ENCODE measurements at places on chromosomes 3 and 15.

DNA sequence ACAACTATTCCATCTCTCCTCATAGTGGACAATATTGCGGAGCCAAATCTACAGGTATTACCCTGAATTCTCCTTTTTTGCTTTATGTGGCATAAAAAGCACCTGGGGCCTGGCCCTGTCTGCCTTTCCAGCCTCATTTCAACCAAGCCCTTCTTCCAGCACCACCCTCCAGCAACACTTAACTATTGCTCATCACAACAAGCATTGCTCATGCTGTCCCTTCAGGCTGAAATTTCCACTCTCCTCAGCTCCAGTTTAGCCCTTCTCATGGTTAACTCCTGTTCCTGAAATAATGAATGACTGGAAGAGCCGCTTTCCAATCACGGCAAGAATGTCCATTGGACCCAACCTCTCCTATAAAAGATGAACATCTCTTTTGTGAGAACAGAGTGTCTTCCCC, 107.4 kb downstream of the P2RY1 start:
- H3K4me3 ChIP-seq: no peak overlapping the region
- no peak for DNase-seq
- no peak overlapping the region for H3K27ac ChIP-seq
- no peaks in the 10 kb centered on the region for H3K4me1 ChIP-seq
- H3K27me3 ChIP-seq: no peaks in the 10 kb centered on the region

DNA sequence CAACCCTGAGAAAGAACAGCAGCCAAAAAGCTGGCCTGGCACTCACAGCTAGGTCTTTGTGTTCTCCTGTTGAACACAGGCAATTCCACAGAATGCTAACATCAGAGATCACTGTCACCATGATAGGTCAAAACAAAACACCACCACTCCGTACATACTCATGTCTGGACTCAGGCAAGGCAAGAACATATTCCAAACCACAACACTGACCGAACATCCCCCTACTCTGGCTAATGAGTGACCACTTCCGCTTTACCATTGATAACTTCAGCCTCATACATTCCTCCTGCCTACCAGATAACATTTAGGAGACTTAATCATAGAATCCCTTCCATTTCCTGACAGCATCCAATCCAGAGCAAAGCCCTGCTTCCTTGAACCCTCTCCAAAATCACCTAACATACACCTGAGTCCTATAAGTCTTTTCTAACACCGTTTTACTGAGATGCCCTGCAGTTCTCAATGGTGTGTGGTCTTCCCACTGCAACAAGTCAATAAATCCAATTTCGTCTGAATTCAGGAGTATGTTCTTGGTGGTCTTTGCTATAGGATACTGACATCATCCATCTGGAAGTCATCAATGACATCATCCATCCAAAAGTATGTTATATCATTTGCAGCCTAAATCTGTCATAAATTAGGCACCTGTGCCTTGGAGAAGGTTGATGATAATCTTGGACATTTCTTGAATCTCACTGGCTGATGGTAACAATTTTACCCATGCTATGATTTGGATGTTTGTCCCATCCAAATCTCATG, 23.7 kb downstream of the RIOX2 start:
- H3K4me3 ChIP-seq: no peak overlapping the region
- no peaks in the 10 kb centered on the region for H3K4me1 ChIP-seq
- H3K27ac ChIP-seq: no peak overlapping the region
- peaks cover 84% of the 10 kb centered on the region for H3K36me3 ChIP-seq
- H3K27me3 ChIP-seq: no peaks in the 10 kb centered on the region
- no peak for DNase-seq

DNA sequence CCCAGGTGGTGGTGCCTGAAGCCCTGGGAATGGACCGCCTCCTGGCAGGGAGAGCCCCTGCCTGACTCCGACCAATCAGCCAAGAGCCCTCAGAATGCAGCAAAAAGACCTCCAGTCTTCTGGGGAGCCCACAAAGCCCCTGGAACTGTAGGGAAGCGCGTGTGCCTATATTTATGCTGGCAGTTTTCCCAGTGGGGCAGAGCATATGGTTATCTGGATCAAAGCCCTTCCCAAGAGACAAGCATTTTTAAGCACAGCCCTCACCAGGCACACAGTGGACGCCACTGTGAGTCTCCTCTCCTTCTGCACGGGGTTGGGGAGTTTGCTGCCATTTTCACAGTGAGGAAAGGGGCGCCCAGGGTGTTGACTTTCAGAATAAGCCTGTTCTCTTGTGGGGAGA, 80.9 kb upstream of the RPL32 start:
- H3K4me1 ChIP-seq: peaks cover 2% of the 10 kb centered on the region
- no peaks in the 10 kb centered on the region for H3K27me3 ChIP-seq
- peaks cover 18% of the 10 kb centered on the region for H3K36me3 ChIP-seq
- no peak overlapping the region for H3K27ac ChIP-seq

DNA sequence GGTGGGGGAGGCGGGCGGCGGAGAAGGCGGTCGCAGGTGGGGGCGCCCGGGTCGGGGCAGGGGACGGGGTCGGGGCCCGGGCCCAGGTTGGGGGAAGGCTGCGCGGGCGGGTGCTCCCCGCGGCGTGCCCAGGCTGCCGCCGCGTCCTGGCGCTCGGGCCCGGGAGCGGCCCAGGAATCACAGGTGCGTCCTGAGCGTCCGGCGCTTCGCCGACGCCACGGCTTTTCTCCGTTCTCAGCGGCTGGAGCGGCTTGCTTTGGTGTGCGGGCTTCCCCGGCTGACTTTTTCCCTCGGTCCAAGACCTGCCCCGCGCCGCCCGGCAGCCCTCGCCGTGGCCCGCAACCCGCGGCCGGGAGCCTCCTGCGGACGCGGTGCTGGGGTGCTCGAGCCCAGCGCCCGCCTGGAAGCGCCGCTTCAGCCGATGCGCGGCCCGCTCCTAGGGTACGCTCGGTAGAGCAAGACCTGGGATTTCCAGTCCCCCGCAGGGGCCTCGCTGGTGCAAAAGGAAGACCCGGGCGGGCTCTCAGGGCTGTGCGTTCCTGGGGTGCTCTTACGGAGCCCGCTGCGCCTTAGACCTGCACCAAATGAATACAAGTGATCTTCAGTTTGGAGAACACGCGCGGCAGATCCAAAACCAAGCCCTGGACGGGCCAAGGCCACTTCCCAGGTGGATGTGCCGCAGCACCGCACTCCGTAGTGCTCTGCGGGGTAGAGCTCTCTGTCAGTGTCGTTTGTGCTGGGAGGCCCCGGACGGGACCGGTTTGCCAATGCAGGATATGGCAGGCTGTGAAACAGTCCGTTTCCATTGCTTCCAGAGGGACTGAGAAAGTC, 639 bp downstream of the NIPA1 start:
- H3K4me3 ChIP-seq: peak overlapping the region; percentile 80
- peaks cover 22% of the 10 kb centered on the region for H3K4me1 ChIP-seq
- H3K36me3 ChIP-seq: peaks cover 36% of the 10 kb centered on the region
- H3K27me3 ChIP-seq: no peaks in the 10 kb centered on the region
- peak overlapping the region; percentile 65 for H3K27ac ChIP-seq

DNA sequence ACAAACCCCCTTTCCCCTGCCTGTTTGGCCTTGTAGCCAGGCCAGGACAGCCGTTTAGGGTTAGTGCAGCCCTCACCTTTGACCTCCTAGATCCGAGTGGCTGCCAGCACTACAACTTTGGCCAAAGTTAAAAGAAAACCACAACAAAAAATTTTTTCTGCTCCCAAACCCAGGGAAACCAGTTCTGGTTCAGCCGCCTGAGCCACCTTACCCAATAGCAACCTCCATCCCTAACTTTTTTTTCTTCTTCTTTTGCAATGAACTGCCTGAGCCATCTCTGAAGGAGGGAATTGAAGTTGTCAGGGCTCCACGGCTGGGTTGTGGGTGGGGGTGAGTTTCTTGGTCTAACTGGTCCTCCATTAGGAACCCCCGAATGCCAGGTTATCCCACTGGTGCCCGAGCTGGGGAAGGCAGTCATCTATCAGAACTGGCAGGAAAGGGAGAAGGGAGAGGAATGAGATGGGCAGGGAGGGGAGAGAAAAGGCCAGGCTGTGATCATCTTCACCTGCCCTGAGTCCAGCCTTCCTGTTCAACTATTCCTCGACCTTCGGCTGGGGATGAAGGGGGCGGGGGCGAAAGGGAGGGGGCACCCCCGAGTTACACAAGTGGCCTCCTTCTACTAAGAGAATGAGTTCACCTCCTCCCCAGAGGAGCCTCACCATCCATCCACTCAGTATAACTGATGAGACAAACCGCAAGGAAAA, 6.2 kb upstream of the NR2F2 start:
- DNase-seq: no peak
- peaks cover 80% of the 10 kb centered on the region for H3K27me3 ChIP-seq
- peaks cover 4% of the 10 kb centered on the region for H3K4me1 ChIP-seq
- H3K4me3 ChIP-seq: no peak overlapping the region
- no peaks in the 10 kb centered on the region for H3K36me3 ChIP-seq

- H3K4me3 ChIP-seq: no peak overlapping the region
- no peak for DNase-seq
- peaks cover 15% of the 10 kb centered on the region for H3K4me1 ChIP-seq
- peaks cover 12% of the 10 kb centered on the region for H3K27me3 ChIP-seq
Measured at GRCh38 chr3:42507252-42507651, 4.8 kb downstream of the VIPR1 start.

DNA sequence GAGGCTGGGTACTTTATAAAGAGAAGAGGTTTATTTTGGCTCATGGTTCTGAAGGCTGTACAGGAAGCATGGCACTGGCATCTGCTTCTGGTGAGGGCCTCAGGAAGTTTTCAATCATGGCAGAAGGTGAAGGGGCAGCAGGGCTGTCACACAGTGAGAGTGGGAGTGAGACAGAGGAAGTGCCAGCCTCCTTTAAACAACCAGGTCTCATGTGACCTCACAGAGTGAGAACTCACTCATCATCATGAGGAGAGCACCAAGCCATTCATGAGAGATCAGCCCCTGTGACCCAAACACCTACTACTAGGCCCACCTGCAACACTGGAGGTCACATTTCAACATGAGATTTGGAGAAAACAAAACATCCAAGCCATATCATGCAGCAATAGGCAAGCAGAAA, 9.3 kb upstream of the RFTN1 start:
- peaks cover 38% of the 10 kb centered on the region for H3K36me3 ChIP-seq
- no peaks in the 10 kb centered on the region for H3K27me3 ChIP-seq
- no peak overlapping the region for H3K27ac ChIP-seq
- H3K4me3 ChIP-seq: no peak overlapping the region

GRCh38 chr3:193190146-193190786, 50.8 kb upstream of the PLAAT1 start:
- H3K4me3 ChIP-seq: no peak overlapping the region
- no peak overlapping the region for H3K27ac ChIP-seq
- H3K27me3 ChIP-seq: peaks cover 2% of the 10 kb centered on the region
- no peaks in the 10 kb centered on the region for H3K4me1 ChIP-seq
- no peak for DNase-seq

DNA sequence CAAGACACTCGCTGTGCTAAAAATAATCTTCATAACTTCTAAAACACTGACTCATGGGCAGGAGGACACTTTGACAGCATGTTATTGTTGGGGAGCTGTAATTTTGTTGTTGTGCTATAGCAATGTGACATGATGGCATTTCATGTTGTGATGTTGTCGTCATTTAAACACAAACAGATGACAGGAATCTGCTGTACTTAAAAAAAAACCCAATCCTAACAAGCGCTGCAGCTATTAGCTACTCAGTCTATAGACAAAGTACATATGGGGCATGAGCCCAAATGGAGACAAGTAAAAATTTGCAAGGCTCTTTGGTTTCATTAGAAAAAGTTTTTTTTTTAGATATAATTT, 828 bp upstream of the ATOSA start:
- peaks cover 17% of the 10 kb centered on the region for H3K36me3 ChIP-seq
- no peak for DNase-seq
- peak overlapping the region; percentile 51 for H3K4me3 ChIP-seq
- H3K27me3 ChIP-seq: no peaks in the 10 kb centered on the region
- peaks cover 37% of the 10 kb centered on the region for H3K4me1 ChIP-seq
